ENCODE measurements at places on chromosomes 16 and 17.
A peak's percentile ranks its signal among the peaks of the same experiment; 100 is the strongest.

- no peak for DNase-seq
Observed at GRCh38 chr17:50918071-50918932, 52.1 kb upstream of the TOB1 start.

- DNase-seq: no peak
Observed at GRCh38 chr16:9966569-9967157, 215.6 kb downstream of the GRIN2A start.

- no peak for DNase-seq
Observed at GRCh38 chr16:56257666-56258342, 66.5 kb downstream of the GNAO1 start.

GRCh38 chr17:1966274-1967086 is 58.7 kb downstream of the RTN4RL1 start:
- no peak for DNase-seq

GRCh38 chr17:43020030-43020621 is 2.1 kb downstream of the VAT1 start:
- no peak for DNase-seq

GRCh38 chr17:75626496-75627038 is 6.7 kb upstream of the SMIM5 start:
- no peak for DNase-seq

- peak; percentile 78 for DNase-seq
Observed at GRCh38 chr17:78168242-78168902, at the start of gene SYNGR2. Gene SYNGR2, plus strand, starts transcription at chr17:78168581. Its CDS starts 36 bp downstream, at chr17:78168617.

DNA sequence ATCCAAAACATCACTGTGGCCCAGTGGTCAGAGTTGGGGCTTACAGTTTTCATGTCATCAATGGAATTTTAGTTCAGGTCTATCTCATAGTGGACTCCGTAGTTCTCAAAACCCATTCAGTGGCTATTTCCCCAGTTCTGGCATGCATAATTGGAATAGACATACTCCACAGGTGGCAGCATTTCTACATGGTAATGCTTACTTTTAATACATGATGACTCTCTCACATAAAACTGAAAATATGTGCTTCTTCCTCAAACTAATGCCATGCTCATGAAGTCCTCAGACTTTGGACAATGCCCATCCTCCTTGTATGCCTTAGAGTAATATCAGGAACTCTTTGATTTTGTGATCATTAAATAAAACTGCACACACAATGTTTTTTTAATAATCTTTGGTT is 857.4 kb upstream of the GOT2 start:
- DNase-seq: no peak

DNA sequence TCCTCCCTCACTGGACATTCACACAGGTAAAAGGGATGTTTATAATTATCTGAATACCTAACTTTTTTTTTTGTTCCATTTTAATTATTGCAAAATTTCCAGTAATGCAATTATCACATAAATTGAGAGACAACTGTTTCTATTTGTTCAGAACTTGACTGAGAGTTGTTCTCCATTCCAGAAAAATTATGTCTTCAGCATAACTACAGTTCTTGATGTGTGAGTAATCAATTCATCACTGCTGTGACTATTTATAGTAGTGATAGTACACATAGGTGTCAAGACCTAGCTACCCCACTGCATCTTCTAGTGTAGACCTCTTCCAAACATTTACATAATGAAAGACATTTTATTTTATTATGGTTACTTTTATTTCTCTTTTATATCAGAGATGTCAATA is 5.8 kb upstream of the TNRC6A start:
- no peak for DNase-seq

DNA sequence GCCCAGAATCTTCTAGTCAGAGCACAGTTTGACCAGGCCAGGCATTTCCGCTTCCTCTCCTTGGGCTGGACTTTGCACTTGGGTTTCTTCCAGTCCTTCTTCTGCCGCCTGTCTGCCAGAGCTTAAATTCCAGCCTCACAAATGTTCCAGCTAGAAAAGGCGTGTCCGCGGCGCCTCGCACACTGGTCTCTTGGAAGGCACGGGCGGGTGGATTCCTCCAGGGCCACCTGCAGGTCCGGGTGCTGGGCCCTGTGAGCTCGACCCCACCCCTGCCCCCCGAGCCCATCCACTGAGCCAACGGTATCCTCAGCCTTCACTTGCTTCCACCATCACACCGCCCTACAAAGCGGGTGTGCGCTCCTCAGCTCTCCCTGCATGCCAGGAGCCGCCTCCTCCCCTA is 2026.5 kb downstream of the TP53TG3F start:
- no peak for DNase-seq

DNA sequence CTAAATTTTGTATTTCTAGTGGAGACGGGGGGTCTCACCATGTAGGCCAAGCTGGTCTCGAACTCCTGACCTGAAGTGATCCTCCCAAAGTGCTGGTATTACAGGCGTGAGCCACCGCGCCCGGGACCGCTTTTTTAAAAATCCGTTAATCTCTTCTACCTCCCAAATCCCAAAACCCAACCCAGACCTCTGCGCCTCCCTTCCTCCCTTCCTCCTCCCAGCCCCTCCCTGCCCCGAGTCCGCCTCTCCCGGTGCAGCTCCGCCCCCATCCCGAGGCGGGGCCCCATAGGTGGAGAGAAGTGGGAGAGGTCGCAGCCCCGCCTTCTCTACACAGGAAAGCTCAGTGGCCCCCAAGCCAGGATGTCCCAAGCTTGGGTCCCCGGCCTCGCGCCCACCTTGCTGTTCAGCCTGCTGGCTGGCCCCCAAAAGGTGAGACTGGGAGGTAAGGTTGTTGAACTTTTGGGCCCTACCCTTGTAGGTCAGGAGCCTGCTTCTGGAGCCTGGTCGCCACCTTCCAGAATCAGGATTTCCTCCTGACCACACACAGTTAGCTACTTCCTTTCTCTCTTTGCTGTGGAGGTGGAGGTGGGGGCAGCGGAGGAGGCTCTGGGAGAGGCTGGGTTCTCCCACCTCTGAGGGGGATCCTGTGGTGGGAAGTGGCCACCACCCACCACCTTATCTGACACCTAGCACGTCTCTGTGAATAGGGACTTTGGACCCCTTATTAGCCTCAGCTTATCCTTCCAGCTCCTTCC is at the start of gene TMEM92:
TMEM92 (plus strand) TSS at position 325 of the 755 bp plus-strand sequence; CDS start at position 361, 36 bp downstream.
- no peak for DNase-seq

GRCh38 chr16:87927195-87927562 is 9.2 kb downstream of the CA5A start:
- DNase-seq: no peak

- no peak for DNase-seq
Observed at GRCh38 chr16:1099189-1100083, 3.4 kb upstream of the C1QTNF8 start.

- no peak for DNase-seq
Observed at GRCh38 chr17:75641343-75641742, 8.1 kb downstream of the SMIM5 start.
